ENCODE measurements at places on chromosomes 13 and 19.

DNA sequence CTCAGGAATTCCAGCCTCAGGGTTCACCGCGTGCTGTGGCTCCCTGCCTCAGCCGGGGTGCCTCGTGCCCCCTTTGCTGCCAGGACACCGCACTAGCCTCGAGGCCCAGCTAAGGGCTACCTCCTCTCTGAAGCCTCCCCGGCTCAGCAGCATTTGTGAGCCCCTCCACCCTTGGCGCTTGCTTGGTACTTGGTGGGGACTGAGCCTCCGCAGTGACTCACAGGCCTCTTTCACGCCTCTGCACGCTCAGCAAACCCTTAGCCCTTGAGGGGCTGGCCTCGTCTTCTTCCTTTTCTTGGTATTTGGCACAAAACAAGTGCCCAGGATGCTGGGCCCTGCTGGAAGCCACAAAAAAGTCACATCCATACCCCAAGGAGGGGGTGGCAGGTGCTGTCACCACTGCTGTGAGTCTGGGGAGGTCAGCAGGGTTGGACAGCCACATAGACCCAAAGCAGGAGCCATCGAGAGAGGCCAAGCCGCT lies 85.4 kb upstream of the TM9SF2 start:
- DNase-seq = no peak

DNA sequence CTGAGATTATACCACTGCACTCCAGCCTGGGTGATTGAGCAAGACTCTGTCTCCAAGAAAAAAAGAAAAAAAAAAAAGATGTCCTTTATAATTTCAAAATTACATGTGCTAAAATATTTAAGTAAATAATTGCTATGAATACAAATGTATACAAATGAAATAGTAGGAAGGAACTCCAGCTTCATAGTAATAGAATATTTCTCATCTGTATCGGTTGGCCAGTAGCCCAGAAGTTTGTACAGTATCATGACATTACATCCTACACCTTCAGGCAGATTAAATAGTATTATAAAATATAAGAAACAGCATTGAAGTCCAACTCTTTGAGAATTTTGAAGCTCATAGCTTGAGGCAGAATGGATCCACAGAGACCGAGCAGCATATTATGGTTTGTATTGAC lies 36.5 kb upstream of the CLDN10 start:
- no peak for DNase-seq

DNA sequence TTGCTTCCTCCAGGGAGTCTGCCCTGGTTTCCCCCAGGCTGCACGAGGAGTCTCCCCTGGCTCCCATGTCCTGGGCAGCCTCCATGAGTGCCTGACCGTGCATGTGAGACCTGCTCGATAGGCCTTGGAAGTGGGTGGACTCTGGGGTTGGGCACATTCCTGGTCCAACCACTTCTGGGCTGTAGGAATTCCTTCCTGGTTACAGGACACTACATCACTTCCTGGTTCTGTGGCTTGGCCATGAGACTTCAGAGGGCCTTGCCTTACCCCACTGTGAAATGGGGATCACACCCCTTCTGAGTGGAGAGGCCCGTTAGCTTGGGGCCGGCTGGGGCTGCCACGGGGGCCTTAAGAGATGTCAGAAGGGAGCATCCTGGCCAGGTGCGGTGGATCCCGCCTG lies 4.0 kb upstream of the ZNF628 start:
- no peak for DNase-seq

GRCh38 chr19:45253396-45254027 lies 2.4 kb downstream of the MARK4 start:
- no peak for DNase-seq

GRCh38 chr13:47955836-47956235 lies 45.2 kb downstream of the SUCLA2 start:
- no peak for DNase-seq

DNA sequence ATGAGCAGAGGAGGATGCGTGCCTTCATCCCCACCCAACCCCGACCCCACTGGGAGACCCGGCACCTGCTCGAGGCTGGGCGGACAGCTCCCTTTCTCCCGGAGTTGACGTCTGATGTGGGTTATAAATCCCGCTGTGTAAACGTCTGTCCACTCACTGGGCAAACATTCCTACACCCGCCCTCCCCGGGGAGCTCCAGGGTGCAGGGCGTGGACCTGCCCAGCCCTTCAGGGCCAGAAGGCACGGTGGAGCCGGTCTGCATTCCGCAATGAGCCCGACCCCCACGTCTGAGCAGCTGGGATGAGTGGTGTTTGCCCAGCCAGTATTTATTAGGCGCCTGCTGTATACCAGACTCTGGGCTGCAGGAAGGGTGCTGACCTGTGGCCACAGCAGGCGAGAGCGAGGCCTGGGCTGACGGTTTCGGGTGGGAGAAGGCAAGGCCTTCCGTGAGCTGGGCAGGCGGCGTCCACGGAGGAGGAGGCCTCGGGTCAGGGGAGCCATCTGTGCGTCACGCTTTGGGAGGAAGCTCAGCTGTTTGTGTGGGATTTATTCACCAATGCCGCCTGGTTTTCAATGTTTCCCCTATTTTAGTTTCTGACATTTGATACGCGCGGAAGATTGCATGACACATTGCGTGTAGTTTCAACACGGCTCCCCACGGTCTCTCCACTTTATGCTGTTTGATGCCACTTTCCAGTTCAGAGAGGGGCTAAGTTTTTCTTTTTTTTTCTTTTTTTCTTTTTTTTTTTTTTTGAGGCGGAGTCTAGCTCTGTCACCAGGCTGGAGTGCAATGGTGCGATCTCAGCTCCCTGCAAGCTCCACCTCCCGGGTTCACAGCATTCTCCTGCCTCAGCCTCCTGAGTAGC lies 2.0 kb downstream of the MISP start:
- no peak for DNase-seq

DNA sequence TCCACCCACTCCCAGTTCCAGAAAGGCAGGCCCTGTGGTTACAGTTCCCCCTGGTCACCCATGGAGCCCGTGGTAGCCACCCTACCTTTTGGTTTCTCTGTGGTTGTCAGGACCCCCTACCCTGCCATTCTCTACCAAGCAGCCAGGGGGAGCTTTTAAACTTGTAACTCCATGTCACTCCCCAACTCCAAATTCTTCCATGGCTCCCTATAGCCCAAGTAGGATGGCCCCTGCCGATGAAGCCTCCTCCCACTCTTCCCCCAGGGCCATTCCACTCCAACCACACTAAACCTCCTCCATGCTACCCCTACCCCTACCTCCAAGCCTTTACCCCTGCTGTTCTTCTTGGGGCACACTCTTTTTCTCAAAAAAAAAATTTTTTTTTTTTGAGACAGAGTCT lies 2.2 kb downstream of the S1PR2 start:
- DNase-seq = no peak

- DNase-seq = no peak
Measured at GRCh38 chr19:13693889-13694288, 70.4 kb upstream of the MRI1 start.

DNA sequence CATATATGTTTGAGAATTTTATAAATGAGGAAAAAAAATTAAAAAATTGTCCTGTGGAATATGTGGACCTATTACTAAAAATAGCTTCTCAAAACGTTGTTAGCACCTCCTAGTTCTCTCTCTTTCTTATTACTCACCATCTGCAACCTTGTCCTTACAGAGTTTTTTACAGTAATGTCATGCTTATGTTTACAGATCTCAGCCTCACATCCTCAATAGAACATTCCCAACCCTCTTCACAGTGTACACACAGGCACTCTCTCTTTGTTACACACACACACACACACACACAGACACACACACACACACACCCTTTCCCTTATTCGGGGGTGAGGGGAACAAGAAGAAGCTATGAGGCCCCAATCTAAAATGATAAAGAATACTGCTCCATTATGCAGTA lies 197.7 kb downstream of the SLITRK6 start:
- DNase-seq = no peak

DNA sequence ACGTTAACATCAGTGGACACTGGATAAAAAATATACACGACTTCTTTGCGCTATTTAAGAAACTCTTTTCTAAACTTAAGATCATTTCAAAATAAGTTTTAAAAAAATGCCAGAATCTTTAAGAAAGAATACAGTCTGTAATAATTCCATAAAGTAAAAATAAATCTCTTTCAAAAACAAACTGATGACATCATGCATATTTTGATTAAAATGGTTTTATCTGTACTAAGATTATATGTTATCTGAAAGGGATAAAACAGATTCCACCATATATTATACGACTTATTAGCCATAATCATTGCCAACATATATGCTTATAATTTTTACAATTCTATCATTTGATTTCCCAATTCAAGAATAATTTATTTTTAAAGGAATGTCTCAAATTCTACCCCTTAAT lies 15.3 kb upstream of the ELF1 start:
- no peak for DNase-seq

DNA sequence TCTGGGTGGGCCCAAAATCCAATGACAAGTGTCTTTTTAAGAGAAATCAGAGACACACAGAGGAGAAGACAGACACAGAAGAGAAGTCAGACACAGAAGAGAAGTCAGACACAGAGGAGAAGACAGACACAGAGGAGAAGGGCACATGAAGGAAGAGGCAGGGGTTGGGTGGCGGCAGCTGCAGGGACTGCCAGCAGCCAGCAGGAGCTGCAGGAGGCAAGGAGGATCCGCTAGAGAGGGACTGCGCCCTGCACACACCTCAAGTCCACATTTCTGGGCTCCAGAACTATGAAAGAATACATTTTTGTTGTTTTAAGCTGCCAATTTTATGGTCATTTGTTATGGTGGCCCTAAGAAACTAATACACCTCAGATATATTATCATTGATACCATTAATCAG lies 140.6 kb downstream of the ZIC5 start:
- DNase-seq = no peak

DNA sequence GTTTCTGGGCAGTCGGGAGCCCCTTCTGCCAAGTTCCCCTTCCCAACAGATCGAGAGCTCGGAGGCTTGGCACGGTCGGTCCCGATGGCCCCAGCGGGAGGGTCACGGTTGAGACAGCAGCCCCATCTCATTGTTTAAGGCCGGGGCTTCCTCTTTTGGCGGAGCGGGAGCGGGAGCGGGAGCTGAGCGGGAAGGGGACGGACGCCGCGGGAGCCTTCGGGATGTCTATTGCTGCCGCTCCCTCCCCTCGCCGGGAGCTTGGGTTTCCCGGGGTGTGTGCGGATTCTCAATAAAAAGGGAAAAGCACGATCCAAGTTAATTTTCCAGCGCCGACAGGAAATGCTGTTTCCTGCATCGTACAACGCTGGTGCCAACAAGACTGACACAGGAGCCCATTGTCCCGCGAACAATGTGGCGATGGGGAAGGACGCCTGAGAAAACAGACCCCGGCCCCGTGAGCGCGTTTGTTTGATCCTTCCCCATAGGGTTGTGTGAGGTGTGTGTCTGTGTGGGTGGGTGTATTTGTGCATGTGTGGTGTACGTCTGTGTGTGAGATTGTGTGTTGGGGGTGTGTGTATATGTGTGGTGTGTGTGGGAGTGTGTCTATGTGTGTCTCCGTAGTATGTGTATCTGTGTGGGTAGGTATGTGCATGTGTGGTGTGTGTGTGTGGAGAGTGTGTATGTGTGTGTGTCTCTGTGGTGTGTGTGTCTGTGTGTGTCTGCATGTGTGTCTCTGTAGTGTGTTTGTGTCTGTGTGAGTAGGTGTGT lies 36.3 kb upstream of the FLT1 start:
- DNase-seq = no peak

GRCh38 chr19:47141695-47142094 lies 11.1 kb downstream of the SAE1 start:
- DNase-seq = no peak

GRCh38 chr13:98923641-98924397 lies 54.0 kb downstream of the DOCK9 start:
- DNase-seq = no peak

DNA sequence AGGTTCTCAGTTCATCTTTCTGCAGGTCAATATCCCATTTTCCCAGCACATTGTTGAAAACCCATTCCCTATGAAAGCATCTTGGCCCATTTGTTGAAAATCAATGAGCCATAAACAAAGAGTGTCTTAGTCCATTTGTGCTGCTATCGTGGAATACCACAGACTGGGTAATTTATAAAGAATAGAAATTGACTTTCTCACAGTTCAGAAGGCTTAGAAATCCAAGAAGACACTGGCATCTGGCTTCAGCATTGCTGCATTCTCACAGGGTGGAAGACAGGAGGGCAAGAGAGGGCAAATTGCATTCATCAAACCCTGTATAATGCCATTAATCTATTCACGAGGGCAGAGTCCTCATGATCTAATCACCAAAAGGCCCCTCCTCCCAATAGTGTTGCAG lies 34.1 kb downstream of the ZNF823 start:
- no peak for DNase-seq

- no peak for DNase-seq
Measured at GRCh38 chr19:8184274-8184673, 24.9 kb upstream of the CERS4 start.

DNA sequence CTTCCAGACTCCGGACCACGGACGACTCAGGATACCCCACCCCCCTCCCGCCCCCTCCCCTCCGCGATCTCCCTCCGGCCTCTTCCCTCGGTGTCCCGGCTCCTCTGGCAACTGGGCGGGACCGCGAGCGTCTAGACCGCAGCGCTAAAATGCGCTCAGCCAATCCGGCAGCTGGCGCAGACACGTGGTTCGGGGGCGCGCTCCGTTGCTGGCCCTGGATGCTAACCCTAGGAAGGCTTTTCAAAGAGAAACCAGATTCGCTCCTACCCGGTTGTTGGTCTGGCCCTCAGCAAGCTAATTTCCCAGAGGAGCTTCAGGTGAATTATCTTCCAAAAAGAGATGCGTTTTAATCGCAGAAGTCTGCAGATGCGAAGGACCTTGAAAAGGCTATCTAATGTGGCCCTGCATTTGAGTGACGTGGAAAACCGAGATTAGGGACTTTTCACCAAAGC lies at the start of gene DZIP1:
DZIP1 (minus strand) TSS at position 106 of the 452 bp plus-strand sequence. CDS start 2,677 bp downstream, outside the sequence.
- no peak for DNase-seq

GRCh38 chr13:45156565-45157361 lies 36.5 kb downstream of the GTF2F2 start:
- DNase-seq = no peak

- no peak for DNase-seq
Measured at GRCh38 chr13:29499506-29500165, 95.9 kb downstream of the SLC7A1 start.

DNA sequence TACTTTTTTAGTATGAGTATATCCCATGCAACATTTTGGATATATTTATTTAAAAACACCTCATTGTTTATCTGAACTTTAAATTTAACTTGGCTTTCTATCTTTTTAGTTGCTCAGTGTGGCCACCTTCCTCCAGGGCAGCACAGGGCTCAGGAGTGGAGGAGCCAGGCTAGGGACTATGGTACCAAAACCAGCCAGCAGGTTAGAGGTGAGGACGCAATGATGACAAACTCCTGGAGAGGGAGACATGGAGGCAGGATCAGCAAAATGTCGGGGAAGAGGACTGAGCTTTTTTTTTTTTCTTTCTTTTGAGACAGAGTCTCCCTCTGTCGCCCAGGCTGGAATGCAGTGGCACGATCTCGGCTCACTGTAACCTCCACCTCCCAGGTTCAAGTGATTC lies 29.6 kb upstream of the CALM3 start:
- no peak for DNase-seq

DNA sequence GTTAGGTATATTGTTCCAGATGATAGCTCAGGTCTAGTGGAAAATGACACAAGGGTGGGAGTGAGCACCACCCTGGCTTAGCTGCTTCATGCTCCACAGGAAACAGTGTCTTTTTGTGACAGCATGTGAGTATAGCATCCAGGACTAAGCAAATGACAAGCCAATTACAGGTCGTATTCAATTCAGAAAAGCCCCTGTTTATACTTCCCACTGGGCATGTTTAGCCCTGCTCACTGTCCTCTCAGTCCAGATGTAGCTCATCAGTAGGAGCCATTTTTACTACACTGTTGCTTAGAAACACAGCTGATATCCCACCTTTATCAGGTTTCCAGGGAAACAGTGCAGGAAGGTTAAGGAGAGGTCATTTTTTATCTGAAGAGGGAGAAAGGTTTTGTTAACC lies 8.0 kb downstream of the ABHD13 start:
- no peak for DNase-seq

GRCh38 chr13:93480553-93481106 lies 254.0 kb downstream of the GPC6 start:
- DNase-seq = no peak
